Hematopoietic multipotent progenitor cell (in vitro differentiated cells): ENCODE measurements at places on chromosomes 2 and 18.

- no peak for DNase-seq
Measured at GRCh38 chr2:180790891-180791290, 189.5 kb upstream of the UBE2E3 start.

DNA sequence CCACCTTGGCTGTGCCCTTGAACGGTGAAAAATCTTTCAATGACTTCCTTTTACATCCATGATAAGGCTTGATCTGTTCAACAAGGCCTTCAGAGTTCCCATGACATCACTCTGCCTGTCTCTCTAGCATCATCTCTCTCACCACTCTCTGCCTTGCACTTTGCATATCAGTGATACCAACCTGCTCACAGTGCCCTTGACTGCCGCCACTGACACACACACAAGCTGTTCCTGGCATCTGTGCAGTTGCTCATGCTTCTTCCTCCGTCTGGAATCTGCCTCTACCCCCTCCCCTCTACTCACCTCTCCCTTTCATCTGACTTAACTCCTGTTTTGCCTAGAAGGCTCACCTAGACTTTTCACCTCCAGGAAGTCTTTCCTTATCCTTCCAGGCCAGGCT lies 79.1 kb upstream of the SEC11C start:
- no peak for DNase-seq

GRCh38 chr2:201978333-201978732 lies 55.3 kb upstream of the FZD7 start:
- DNase-seq = no peak

- DNase-seq = no peak
Measured at GRCh38 chr2:8352296-8352695, 329.6 kb upstream of the ID2 start.

GRCh38 chr2:10375570-10376281 lies 72.4 kb downstream of the ODC1 start:
- DNase-seq = peak; percentile 81

- DNase-seq = no peak
Measured at GRCh38 chr2:174780191-174780840, 16.0 kb upstream of the CHRNA1 start.

- DNase-seq = no peak
Measured at GRCh38 chr2:186594001-186594722, 4.3 kb downstream of the ITGAV start.

DNA sequence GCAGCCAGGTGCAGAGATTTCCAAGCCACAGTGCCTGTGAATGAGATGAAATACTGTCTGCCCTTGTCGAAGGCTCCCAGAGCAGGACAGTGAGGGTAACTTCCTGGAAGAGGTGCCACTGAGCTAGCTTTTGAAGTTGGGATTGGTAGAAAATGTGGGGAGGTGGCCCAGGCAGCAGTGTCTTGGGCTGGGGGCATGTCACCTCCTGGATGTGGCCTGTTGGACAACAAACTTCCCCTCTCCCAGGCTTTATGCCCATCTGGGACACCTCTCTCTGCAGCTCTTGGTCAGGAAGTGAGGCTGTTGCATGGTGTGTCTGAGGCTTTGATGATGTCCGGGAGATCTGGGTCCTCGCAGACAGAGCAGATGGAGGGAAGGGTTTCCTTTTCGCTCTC lies 151.4 kb downstream of the DYSF start:
- no peak for DNase-seq

GRCh38 chr2:230908595-230909191 lies 16.3 kb downstream of the GPR55 start:
- no peak for DNase-seq

GRCh38 chr2:159912580-159912979 lies 114.6 kb upstream of the CD302 start:
- no peak for DNase-seq

DNA sequence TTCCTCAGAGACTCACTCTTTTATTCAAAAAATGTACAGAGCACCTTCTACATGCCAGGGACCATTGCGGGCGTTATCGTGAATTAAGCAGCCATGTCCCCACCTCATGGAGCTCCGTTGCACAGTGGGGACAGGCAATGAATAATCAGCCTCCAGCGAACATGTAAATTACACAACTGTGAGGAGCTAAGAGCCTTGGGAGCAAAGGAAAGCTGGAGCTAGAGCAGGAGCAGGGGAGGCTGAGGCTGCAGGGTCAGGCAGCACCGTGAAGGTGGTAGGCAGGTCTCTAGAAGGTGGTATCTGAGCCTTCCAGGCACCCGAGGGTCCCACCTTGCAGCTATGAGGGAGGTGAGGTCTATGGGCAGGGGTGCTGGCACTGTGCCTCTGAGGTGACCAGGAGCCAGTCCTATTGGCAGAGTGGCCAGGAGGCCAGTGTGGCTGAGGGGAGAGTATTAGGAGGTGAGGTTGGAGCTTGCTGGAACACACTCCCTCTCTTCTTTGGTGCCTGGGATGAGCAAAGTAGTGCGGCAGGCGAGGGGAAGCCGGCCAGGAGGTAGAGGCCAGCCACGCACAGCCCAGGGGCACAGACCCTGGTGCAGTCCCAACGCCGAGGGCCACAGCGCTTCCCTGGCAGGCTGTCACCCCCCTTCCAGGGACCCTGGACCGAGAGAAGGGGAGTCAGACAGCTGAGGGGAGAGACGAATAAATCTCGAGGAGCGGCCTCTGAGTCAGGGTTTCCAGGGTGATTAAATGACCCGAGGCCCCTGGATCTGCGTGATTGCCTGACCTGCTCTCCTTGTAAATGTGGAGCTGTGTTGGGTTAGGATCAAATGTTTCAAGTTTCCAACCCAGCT lies 167.3 kb downstream of the SEPTIN10 start:
- no peak for DNase-seq

- DNase-seq = no peak
Measured at GRCh38 chr2:75621228-75621627, 25.4 kb upstream of the MRPL19 start.

- no peak for DNase-seq
Measured at GRCh38 chr2:24176326-24176725, 1.5 kb downstream of the FAM228A start.

- DNase-seq = no peak
Measured at GRCh38 chr2:157489983-157490382, 46.1 kb upstream of the CYTIP start.

- no peak for DNase-seq
Measured at GRCh38 chr18:75467281-75467795, 39.8 kb upstream of the SMIM21 start.

- no peak for DNase-seq
Measured at GRCh38 chr2:198852248-198852647, 605.5 kb downstream of the SATB2 start.

- DNase-seq = no peak
Measured at GRCh38 chr2:46434851-46435273, 44.5 kb upstream of the TMEM247 start.

GRCh38 chr18:23225503-23225902 lies 90.2 kb downstream of the CABLES1 start:
- DNase-seq = no peak

- no peak for DNase-seq
Measured at GRCh38 chr2:111235192-111236015, 114.7 kb downstream of the BCL2L11 start.

GRCh38 chr2:237315170-237315828 lies 98.7 kb downstream of the COL6A3 start:
- no peak for DNase-seq

GRCh38 chr2:223230352-223230751 lies 178.4 kb downstream of the KCNE4 start:
- DNase-seq = no peak

DNA sequence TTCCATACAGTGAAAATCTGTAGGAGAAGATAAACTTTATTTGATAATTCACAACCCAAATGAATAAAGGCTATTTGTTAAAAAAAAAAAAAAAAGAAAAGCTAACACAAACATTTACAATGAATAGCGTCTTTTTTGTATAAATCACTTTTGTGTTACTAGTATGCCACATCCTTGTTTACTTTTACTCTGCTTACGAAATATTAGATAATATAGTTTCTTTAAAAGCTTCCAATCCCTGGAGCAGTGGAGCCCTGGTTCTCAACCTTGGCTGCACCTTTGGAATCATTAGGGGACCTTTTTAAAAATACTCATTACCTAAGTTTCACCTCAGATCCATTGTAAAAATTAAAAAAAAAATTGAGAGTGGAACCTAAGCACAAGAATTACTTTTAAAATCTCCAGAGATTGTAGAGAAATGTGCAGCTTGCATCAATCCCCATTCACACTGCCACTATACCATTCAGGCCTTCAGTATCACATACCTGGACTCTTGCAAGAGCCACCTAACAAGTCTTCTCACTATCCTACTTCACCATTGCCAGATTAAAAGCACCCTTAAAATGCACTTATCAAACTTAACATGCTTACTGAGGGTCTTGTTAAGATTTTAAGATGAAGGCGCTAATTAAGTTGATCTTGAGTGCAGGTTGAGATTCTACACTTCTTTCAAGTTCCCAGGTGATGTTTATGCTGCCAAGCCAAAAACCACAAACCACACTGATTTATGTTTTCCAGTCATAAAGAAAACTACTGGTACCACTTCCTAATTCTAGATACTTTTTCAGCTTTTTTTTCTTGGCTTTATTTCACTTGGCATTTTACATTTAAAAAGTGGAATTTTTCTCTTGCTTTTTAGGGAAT lies 59.7 kb upstream of the ZC3H15 start:
- DNase-seq = peak; percentile 55

GRCh38 chr18:66461344-66461743 lies 142.5 kb downstream of the CDH19 start:
- no peak for DNase-seq

GRCh38 chr2:66264354-66264753 lies 170.6 kb upstream of the MEIS1 start:
- DNase-seq = no peak

GRCh38 chr2:203900253-203900652 lies 32.7 kb downstream of the CTLA4 start:
- no peak for DNase-seq

GRCh38 chr2:118923371-118923770 lies 18.6 kb upstream of the MARCO start:
- DNase-seq = no peak

GRCh38 chr2:156483741-156484173 lies 47.6 kb downstream of the GPD2 start:
- no peak for DNase-seq

DNA sequence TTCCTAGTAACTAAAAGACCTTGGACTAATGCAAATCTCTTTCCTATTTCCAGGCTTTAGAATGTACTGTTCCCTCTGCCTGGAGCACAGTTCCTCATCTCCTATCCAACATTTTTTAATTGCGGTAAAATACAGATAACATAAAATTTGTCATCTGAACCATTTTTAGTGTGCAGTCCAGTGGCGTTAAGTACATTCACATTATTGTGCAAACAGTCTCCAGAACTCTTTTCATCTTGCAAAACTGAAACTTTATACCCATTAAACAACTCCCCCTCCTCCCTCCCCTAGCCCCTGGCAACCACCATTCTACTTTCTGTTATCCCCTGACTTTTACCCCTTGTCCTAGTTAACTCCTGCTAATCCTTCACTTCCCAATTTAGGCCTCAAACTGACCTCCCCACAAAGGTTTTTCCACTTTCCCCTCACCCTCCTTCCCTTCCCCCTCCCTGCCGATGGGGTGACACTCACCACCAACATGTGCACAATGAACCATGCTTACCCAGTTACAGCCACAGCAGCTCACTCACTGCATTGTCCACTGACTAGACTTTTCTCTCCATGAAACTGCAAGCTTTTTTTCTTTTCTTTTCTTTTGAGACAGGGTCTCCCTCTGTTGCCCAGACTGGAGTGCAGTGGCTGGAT lies 54.8 kb downstream of the KIAA2012 start:
- no peak for DNase-seq

DNA sequence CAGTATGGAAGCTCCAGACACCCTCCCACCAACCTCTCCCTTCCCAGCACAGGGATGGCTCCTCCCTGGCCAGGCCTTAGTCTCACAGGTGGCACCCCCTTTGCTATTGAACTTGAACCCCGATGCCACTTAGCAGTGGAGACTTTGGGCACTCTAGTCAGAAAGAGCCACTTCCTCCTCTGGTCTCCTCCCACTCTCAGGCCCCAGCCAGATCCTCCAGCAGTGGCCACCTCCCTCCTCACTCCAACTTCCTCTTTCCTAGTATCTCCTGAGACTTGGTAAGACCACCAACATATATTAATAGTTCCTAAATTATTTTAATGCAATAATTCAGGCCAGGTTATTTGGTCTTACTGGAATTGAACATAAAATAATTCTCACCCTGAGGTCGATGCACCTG lies 437.2 kb upstream of the ID2 start:
- DNase-seq = no peak

DNA sequence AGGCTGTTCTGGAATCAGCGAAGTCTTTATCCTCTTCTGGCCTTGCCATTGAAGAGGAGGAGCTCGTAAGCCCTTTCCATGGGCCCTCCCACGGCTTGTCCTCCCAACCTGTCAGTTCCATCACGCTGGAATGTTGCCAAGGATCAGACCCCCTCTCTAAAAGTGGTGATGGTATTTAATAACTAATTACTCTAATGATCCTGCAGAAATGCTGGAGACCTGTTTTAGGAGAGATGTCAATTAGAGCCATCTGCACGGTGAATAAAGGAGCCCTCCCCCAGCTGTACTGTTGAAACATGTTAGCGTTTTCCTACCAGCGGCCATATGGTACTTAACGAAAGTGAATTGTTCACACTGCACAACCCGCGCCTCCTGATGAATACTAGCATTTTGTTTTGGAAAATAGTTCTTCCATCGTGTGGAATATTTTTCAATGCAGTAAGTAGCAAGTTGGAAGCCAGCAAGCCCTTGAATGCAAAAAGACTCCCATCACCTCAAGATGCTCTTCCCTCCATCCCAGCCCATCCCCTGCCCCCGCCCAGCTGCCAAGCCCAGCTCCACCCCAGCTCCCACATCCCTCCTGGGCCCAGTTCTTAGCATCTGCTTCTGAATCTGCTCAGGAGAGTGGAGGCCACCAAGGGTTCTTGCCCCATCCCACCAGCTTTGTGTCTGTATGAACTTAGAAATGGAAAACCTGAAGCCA lies 145.4 kb downstream of the KLHL29 start:
- no peak for DNase-seq

GRCh38 chr18:44796429-44797428 lies 116.0 kb downstream of the SETBP1 start:
- DNase-seq = no peak
